ENCODE measurements at places on chromosomes 4 and X.

DNA sequence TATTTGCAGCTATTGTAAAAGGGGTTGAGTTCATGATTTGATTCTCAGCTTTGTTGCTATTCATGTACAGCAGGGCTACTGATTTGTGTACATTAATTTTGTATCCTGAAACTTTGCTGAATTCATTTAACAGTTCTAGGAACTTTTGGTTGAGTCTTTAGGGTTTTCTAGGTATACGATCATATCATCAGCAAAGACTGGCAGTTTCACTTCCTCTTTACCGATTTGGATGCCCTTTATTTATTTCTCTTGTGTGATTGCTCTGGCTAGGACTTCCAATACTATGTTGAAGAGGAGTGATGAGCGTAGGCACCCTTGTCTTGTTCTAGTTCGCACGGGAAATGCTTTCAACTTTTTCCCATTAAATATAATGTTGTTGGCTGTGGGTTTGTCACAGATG is 48.1 kb downstream of the NPY1R start:
- DNase-seq = no peak

DNA sequence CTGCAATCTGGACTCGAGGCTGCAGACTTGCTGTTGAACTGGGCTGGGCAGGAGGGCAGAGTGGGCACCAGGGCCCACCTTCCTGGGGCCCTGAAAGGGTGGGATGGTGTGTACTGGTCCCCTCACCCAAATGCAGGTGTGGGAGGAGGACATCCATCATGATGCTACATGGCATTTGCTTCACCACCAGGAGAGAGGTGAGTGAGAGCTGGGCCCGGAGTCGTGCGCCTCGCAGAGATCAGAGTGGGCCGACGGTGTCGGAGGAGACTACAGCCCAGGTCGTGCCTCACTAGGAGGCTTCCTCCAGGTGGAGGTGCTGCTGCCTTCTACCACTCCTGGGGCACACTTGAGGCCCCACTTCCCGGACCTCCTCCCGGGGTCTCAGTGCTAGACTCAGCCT is 50.3 kb downstream of the SCML1 start:
- no peak for DNase-seq

DNA sequence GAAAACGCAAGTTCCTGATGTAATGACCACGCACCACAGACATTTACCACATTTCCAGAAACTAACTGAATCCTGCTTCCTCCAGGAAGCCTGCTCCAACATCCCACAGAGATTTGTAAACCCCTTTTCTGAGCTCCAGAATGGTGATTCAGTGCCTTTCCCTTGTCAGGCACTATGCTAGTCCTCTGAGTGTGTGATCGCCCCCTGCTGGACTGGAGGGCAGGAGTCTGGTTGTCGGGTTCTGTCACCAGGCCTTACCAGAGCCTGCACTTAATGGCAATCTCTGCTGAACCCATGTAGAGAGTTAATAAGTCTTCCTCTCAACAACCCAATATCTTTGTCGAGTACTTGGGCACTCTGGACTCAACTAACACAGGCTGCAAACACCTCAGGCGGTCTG is 14.5 kb upstream of the KDM5C start:
- no peak for DNase-seq

GRCh38 chr4:150061086-150061776 is 17.0 kb upstream of the DCLK2 start:
- no peak for DNase-seq

DNA sequence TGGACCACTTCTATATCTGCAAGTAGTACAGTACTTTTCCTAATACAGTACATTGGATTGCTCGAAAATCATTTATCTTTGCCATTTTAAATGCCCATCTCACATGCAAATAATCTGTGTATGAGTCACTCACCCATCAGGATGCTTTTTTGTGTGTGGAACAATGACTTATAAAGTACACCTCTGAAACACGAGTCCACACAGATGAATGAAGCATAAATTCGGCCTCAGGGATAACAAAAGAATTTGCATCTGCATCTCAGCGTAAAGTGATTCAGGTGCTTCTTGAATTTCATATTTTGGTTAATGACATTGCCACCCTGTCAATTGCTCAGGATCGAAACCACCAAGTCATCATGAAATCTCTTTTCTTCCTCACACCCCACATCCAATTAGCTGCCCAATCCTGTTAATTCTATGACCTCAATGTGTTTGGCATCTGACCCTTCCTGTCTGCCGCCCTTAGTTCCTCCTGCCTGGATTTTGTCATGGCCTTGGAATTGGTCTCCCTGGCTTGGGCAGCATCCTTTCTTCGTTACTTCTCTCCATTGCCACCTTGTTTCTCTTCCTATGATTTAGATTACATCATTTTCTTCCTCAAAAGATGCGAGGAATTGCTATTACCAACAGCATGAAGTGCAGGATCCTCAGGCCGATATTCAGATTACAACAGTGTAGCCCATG is 161.6 kb upstream of the MID1 start:
- no peak for DNase-seq

GRCh38 chr4:102807345-102807744 is 20.0 kb downstream of the UBE2D3 start:
- DNase-seq = no peak

- DNase-seq = no peak
Measured at GRCh38 chrX:69906447-69906846, 143.3 kb downstream of the AWAT2 start.

DNA sequence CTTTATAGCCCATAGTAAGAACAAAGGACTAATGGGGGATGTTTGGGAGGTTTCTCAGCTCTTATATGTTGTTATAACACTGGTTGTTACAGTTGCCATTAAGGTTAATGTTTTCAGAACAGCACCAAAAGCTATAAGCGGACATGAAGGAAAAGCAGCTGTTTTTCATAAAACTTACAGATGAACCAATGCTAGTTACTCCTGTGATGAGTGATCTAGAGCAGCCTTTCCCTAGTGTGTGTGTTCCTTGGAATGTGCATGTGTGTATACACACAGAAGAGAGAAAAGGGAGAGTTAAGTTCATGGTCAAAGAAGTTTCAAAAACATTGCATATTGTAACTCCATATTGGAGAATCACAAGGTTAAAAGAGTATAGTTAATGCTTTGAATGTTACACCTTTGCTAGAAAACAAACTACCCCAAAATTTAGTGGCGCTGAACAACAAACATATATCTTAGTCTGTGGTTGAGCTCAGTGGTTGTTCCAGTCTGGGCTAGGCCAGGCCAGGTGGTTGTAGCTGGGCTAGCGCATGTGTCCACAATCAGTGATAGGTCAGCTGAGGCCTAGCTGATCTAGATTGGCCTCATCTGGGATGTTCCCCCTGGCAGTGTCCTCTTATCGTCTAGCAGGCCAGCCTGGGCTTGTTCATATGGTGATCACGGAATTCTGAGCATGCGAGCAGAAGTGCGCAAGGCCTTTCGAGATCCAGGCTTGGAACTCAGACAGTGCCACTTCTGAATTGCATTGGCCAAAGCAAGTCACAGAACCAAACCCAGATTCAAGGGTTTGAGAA is 151.0 kb downstream of the NHS start:
- no peak for DNase-seq

GRCh38 chrX:116009861-116010710 is 160.5 kb upstream of the AGTR2 start:
- no peak for DNase-seq

GRCh38 chrX:281166-281999 is at the start of gene PLCXD1:
Gene PLCXD1, plus strand, starts transcription at chrX:281381. Its CDS starts 2,807 bp downstream, at chrX:284188.
- DNase-seq = no peak

GRCh38 chr4:169136796-169137557 is 126.9 kb upstream of the CBR4 start:
- DNase-seq = no peak

DNA sequence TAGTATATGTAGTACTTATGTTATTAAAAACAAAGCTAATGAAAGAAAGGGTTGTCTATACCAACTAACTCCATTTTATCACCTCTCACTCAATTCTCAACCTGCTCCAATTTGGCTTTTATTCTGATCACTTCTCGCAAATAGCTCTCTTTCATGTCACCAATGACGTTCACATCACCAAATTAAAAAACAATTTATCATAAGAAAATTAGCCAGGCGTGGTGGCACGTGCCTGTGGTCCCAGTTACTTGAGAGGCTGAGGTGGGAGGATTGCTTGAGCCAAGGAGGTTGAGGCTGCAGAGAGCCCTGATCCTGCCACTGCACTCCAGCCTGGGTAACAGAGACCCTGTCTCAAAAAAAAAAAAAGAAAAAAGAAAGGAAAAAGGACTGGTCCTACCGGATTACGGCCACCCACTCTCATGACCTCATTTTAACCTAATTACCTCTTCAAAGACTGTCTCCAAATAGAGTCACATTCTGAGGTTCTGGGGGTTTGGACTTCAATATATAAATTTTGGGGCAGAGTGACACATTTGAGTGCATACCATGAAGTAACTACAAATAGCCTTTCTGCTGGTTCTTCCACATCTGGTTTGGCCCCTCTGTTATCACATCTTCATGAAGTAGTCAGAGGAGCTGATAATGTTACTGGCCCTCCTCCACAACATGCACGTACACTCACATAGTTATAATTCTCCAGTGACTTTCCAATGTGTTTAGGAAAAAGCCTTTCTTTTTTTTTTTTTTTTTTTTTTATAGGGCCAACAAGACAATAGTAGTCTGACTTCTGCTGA is 15.8 kb upstream of the RBMX start:
- no peak for DNase-seq

DNA sequence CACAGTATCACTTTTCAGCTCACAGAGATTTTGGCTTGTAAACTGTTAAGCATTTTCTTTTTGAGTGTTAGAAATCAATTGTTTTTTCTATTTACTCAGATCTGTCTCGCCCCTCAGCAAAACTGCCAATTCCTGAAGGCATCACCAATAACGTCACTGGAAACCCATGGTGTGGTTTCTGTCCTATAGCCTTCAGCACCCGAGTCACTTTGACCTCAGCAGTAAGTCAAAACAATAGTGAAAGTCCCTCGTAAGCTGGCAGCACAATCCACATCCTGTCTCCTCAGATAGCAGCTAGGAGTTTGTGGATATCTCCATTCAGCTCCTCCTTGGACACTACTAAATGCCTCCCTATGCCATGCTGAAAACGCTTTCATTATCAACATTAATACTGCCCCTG is 1787.4 kb upstream of the ADGRL3 start:
- DNase-seq = no peak

DNA sequence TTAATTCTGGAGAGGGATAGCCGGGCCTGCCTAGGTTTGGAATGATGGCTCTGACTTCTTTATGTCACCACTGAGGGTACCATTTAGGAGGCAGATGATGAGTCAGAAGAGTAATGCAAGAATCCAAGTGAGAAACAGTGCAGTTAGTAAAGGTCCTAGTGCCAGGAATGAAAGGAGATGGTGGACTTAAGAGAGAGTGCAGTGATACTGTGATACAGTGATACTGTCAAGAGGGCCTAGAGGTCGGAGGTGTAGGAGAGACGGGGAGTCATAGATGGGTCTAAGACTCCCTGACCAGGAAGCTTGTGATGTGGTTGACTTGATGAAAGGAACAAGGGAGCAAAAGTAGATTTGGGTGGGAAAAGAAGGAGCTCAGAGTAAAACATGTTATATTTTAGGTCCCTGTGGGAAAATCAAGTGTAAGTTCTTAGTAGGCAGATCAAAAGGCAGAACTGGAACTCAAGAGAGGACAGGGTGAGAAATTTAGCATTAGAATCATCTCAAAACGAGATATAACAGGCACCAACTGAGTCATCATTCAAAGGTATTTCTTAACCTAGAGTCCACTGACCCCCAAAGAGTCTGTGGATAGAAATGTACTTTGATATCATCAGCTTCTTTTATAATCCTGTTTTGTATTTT is 85.0 kb downstream of the NFKB1 start:
- DNase-seq = no peak

DNA sequence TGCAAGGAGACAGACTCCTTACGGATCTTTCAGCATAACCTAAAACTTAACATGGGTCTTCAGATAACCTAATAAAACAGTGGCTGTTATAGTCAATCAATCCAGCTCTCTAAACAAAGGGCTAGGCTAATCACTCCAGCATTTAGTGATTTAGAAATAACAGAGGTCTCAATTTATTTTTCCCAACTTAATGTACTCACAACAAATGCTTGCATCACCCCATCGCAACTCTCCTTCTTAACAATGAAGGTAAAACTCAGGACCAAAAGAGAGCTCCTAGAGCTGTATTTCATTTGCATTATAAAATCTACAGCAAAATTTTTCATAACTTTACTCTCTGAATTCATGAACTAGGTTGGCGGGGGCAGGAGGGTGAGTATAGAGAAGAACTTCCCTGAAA is 1.1 kb downstream of the LIN54 start:
- DNase-seq = no peak

DNA sequence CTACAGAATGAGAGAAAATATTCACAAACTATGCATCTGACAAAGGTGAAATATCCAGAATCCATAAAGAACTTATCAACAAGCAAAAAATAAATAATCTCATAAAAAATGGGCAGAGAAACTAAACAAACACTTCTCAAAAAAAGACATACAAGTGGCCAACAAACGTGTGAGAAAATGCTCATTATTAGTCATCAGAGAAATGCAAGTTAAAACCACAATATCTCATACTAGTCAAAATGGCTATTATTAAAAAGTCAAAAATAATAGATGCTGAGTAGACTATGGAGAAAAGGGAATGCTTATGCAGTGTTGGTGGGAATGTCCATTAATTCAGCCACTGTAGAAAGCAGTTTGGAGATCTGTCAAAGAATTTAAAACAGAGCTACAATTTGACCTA is 533.3 kb downstream of the TMA16 start:
- DNase-seq = no peak

- DNase-seq = no peak
Measured at GRCh38 chrX:56798866-56799758, 70.1 kb downstream of the NBDY start.

DNA sequence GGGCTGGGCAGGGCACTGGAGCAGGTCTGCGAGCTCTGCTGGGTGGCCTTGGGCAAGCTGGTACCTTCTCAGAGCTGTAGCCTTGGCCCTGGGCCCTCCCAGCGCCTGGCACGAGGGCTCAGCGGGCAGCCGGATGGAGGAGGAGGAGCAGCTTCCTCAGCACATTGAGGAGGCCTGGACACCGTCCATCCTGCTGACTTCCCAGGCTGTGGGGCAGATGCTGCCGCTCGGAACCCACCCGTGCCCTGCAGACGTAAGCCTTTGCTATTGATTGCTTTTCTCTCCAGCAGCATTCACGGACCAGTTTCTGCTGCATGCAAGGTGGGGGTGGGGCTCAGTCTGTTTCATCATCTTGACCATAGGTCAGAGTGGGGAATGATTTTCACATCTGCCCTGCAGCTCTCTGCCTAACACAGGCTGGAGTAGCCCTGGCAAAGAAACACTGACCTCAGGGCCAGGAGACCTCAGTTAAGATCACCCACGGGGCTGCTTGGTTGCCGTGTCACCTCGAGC is 80.7 kb upstream of the PSAPL1 start:
- DNase-seq = no peak

DNA sequence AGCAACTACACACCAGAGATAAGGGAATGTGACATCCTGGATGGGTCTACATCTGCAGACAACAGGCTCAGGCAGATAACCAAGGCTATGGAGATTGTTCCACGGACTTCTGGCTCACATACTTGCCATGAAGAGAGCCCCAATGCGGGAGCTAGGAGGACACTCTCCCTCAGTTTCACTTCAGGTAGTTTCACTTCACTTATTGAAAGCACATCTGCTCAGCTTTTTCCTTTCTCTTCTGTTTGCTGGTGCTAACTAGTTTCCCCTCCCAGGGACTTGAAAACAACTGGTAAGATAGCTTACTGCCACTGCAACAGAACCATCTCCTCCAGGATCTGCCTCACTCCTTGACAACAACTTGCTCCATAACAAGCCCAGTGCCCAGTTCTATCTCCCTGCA is 1.4 kb upstream of the CT47C1 start:
- DNase-seq = no peak

- DNase-seq = no peak
Measured at GRCh38 chrX:71941145-71941544, 30.5 kb downstream of the NHSL2 start.

- DNase-seq = no peak
Measured at GRCh38 chrX:13372203-13372980, 52.5 kb upstream of the ATXN3L start.

Measured in LNCaP clone FGC (cell line).